ENCODE measurements at places on chromosomes 12 and 14.

DNA sequence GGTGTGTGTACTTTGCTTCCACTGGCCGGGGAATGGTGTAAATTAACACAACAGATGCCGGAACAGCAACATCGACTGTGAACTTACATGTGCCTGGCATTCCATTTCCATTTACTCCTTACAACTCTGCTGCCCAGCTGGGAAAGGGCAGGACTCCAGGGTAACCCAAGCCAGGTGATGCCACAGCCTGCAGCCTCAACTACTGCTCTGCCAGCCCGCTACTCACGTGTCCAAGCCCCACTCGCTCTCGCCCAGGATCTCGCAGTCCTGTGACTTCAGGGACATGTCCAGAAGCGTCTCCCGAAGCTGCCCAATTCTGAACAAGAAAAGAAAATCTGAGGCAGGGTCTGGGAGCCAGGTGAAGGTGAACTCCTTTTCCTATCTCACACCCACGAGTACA, 10.7 kb downstream of the ABCD4 start:
- no peak for DNase-seq

GRCh38 chr12:23333938-23334337, 615.5 kb downstream of the SOX5 start:
- DNase-seq, result no peak

DNA sequence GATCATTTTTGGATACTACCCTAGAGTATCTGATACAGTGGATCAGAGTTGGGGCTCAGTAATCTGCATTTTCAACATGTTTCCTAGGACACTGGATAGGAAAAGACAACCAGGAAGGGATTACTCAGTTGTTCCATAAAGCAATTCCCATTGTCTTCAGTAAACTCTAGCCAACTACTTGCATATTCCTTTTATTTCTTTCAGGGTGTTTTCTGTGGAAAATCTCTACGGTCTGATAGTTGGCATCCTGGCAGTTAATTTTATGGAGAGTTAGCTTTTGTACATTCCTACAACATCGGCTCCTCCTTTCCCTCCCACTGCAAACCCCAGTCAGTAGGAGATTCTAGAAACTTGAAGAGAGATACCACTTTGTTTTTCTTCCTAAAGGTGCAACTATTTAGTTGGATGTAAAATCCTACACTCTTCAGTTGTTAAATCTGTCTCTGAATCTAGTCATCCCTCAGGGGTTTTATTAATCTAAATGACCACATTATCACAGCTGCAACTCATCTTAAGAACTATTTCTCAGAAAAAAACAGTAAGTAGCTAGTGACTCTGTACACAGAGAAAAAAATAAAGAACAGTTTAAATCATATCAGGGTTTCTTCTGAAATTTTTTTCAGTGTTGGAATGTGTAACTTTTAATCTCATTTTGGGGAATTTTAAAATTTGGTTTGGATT, 103.9 kb downstream of the PDE3A start:
- DNase-seq, result no peak

DNA sequence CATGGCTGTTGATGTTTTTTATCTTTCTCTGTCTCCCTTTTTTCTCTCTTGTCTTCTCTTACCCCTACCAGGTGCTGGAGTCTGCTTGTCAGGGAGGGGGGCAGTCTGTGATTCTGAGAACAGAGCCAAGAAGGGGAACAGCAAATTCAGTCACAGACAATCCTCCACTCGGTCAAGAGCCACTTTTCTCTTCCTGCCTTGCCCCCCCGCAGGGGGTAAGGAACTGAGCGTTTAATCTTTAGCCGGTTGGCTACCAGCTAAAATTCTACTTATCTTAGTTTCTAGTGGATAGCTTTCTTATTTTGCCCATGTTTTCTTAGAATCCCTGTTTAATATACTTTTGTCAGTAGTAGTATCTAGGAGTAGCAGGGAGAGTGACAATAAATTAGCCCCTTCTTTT, 1.9 kb downstream of the RIMKLB start:
- DNase-seq, result no peak

DNA sequence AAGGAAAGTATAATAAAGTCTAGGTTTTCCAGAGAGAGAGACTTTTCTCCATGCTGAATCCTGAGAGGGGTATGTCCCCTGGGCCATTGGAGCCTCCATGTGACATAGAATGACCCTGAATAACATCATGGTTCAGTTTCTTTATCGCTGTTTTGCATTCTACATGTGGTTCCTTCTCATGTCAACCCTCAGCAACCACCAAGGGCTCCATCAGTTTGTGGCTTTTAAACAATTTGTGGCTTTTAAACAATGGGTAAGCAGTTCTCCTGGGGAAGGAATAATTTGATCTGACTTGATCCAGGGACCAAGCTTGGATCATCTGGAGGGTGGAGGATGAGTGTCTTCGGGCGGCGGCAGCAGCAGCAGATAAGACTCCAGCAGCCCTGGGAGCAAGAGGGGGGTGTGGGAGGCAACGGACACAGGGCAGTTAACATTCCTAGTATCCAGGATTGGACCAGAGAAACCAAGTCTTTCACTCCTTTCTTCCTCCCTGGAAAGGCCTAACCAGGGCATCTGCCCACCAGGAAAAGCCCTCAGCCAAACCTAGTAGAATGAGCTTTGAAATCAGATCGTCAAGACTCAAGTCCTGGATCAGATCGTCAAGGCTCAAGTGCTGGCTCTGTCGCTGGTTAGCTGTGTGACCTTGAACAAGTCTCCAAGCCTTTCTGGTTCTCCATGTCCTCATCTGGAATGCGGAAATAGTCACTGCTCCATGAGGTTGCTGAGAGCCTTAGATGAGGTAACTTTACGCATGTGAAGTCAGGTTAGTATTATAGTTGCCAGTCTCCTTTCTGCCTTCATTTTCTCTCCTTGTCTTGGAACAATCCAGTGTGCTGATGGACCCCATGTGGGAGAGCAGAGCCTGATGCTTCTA, 27.8 kb upstream of the FAM222A start:
- DNase-seq, result no peak

DNA sequence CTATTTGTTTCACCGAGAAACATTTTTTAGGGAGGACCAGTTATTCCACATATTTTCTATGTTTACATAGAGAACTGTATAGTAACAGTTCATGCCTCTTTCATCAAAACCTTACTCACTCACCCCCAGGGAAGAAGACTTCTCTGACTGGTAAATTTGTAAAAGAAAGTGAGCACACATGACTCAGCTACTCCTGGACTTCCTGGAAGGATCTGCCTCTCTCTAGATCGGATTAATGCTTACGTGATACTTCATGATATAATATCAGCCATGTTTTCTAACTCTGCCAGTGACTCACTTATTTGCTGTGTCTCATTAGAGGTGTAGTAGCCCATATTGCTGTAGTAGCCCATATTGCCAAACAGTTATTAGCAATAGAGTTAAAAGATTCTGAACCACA, 494.3 kb upstream of the ATXN7L3B start:
- DNase-seq, result no peak

- DNase-seq, result no peak
These were observed 318.5 kb downstream of the BCAT1 start for GRCh38 chr12:24630446-24630845.

DNA sequence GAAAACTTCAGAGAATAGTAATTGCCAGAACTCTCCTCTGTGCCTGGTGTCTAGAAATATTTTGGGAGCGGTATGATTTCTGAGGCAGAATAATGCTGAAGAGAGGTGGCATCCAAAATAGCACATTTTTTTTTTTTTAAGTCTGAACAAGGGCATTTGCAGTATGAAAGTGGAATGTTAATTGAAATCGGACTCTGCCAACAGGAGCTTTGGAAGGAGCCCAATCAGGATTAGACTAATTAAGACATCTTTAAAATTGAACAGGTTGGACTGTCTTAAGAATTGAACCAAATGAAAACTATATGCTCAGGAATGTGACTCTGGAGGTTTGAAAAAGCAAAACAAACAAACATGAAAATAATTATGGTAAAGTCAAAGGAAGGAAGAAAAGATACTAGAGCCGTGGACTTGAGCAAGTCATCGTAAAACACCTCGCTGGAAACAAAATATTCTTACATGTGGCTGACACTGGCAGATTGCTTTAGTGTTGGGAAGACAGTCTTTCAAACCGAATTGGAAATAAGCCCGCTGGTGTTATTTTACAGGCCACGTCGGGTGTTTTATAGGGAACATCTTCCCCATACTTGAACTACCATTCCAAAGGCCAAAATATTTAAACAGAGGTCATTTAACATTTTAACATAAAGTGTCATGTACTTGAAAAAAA, 436.3 kb downstream of the VRK1 start:
- no peak for DNase-seq

GRCh38 chr12:75954041-75954440, 77.5 kb downstream of the PHLDA1 start:
- no peak for DNase-seq

GRCh38 chr14:53144244-53144643, 8.9 kb downstream of the DDHD1 start:
- no peak for DNase-seq

- DNase-seq, result no peak
These were observed 448.4 kb downstream of the MDGA2 start for GRCh38 chr14:47226877-47227520.

- DNase-seq, result no peak
These were observed 414 bp downstream of the UNC79 start for GRCh38 chr14:93431036-93431670.

DNA sequence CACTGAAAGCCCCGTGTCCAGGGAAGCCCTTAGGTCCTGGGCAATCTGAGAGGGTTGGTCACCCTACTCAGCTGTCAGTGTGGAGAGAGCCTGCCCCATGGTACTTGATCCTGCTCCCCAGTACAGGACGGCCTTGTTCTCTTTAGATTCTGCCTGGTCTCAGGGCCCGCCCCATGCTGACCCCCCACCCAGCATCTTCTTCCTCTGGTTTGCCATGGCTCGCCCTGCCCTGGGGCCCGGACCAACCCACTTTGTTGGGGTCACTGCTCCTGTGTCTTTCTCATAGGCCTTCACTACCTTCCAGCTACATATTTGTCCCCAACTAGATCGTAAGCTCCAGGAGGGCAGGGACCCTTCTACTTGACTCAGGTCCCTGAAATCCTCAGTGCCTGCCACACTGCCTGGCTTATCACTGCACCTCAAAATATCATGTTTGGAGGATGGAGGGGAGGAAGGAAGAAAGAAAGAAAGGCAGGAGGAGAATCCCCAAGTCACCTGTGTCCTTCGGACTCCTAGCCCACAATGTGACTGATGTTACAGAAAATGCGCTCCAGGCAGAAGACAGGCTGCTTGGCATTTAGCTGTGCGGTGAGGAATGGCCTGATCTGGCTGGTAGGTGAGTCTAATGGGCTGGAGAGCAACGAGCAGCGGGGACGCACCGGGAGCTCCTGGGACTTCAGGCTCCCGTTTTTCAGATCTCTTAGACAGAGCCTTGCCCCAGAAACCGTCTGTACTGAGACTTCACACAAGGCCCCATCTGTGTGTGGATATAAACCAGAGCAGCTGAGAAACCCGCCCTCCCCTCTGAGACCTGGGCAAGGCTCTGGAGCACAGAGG, 66.1 kb downstream of the C14orf132 start:
- DNase-seq, result peak; percentile 9

- DNase-seq, result no peak
These were observed 20.7 kb upstream of the TUBA1C start for GRCh38 chr12:49244176-49244575.

DNA sequence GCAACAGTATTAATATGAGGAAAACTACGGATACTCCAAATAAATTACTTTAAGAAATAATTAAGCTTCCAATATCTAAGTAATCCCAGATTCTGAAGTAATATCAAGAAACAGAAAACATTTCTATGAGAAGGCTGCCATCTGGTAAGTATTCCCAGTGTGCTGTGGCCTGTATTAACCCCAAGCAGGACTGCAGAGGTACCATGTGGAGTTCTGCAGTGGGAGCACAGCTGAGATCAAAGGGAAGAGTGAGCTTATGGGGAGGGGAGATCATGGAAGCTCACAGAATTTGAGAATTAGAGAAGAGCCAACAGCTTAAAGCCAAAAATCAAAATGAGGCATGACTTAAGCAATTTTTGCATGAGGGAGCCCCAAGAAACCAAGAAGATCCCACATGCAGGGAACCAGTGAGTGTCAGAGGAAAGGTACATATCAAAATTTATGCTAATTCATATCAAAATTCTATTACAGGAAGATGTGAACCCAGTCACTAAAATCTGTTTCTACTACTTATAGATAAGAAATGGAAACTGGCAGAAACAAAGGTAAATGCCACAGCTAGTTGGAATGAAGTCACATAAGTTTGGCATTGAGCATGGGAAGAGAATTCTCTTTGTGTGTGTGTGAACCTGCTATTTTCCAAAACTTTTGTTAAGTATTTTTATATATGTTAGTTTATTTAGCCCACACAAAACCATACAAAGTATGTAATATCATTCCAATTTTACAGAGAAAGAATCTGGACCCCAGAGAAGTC, 62.6 kb upstream of the KITLG start:
- DNase-seq, result no peak

DNA sequence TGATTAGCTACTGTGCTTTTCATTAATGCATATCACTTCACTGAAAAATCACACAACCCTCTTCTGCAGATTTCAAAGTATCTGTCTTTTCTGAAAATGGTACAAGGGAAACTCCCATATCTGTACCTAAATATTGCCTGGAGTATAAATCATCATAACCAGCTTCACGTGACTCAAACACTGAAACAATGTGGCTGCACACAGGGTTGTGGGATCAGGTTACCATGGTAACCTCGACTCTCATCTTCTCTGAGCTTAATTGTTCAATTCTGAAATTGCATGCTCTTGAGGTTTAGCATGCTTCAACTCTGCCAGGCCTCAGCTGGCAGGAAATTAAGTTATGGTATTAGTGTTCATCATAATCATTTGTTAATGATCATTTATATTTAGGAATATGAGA, 77.5 kb upstream of the CPSF6 start:
- DNase-seq, result no peak

DNA sequence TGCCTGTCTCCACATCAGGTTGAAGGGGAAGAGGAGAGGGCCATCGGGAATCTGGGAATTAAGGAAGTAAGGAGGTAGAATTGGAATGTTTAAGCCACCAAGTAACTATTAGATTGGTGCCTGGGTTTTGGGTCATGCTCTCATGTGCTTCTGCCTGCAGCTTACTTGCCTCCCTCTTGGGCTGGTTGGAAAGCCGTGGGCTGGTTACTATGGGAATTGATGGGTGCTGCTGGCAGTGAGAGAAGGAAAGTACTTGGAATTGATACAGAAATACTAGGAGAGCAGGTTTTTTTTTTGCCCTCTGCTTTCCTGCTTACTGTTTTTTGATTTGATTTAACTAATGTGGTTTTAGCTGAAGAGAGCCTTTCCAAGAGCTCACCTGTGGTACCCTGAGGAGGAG, 493.5 kb upstream of the RGS6 start:
- DNase-seq, result no peak

GRCh38 chr14:59254911-59255545, 66.6 kb downstream of the DAAM1 start:
- no peak for DNase-seq
